Hindlimb muscle (tissue), 1 donor: ENCODE measurements at places on chromosomes 3 and 15.

DNA sequence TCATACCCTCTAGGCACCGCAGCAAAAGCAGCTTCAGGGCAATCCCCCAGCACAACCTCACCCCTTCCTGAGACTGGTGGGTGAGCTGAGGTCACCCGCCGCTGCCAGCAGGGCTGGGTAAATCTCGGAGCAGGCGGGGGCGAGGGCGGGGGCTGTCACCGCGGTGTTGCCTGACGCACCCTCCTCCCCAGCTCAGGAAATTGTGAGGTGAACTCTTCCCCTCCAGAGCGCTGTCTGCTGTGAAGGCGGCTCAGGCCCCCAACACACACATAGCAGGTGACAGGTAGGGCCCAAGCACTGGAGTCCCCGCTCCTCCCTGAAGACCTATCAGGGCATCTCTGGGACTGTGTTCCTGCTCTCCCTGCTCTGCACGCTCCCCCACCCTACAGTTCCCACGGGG is 30.2 kb upstream of the FURIN start:
- no peak for DNase-seq

GRCh38 chr15:94470492-94470891 is 239.1 kb downstream of the MCTP2 start:
- no peak for DNase-seq

- DNase-seq = no peak
Observed at GRCh38 chr15:26767169-26767670, 5.6 kb downstream of the GABRB3 start.

DNA sequence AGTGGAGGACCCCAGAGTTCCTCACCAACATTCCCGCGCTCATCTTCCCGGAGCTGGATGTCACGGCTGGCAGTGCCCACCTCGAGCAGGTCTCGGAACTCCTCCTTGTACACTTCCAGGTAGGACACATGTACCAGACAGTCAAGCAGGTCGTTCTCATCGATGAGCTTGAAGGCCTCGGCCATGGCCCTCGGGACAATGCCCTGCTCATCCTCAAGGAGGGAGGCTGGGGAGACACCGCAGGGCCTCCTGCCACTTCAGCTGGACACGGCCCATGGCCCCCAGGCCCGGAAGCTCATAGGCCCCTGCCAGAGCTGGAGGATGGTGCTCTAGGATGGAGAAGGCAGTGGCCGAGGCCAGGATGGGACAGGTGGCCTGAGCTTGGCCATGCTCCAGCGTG is 5.6 kb downstream of the KIF7 start:
- no peak for DNase-seq

DNA sequence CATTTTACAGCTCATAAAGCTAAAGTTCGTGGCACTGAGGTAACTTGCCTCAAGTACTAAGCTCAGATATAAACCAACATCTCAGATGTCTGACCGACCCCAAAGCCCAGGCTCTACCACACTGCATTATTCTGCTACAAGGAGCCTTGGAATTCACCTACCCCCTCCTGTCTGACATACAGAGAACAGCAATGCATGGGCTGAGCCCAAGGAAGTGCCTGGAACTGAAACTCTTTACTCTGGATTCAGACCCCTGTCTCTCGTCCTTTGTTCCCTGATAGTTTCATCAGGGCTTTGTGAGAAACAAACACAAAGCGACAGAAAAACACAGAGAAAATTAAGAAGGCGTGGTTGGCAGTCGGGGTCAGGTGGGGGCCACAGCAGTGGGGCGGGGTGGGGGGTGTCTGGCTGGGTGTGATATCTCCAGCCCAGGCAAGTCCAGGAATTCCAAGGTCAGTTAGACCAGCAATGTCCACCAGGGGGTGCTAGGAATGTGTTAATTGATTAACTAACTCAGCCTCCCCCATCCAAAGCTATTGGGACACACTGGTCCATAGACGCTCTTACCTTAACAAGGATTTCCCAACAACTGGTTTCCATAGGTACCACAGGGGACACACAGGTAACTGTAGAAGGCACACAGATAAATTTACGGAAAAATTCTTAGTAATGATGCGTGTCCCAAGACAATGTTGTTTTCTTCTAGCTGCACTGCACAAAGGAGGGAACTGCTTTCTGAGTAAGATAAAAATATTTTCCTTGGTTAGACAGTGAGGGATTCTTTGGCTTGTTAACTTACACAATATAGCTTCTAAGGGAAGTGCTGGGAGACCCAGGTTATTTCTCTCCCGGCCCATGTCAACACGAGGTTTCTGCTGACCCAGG is 18.8 kb upstream of the SSUH2 start:
- no peak for DNase-seq
